ENCODE measurements at places on chromosomes 5 and 9. TPM values are rescaled to one million over a fixed set of nuclear protein-coding genes. Genes with fewer than 3 reads are reported as not detected.

- DNase-seq: no peak
Measured at GRCh38 chr9:82331079-82331478, 342.5 kb downstream of the SPATA31D1 start.

- no peak for DNase-seq
Measured at GRCh38 chr5:64587370-64587769, 81.6 kb downstream of the RGS7BP start.

The CCDC180 gene
- total RNA-seq: 2.8 TPM

DNA sequence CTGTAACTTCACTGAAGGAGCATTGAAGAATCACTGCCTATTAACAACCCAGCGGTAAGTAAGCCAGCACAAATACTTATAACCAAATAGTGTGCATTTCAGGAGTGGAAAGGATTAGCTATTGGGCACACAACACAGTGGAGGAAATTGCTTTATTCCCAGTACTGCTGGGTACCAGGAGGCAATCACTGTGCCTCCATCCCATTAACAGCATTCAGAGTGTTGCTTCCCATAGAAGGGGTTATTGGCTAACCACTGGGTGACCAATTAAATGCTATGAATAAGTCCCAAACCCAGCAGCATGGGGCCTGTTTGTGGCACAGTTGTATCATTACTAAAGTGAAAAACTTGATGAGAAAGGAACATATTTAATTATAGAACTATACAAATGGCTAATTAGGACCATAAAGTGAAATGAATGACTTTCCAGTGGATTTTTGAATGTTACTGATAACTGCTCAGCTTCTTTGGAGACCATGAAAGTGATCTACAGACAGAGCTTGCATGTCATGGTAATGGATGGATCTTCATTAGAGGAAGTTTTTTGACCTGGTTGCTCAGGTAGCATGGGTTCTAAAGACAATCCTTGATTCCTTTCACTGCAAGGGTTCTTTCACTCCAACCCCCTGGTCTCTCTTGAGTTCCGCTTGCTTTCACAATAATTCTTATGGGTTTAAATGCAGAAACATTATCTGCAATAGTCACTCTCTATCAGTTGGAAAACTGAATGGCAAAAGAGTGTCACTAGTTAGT, 413.3 kb upstream of the RORB start:
- DNase-seq: no peak

The ARSK gene
- 3.2 TPM for total RNA-seq

- no peak for DNase-seq
Measured at GRCh38 chr5:167317884-167318283, 973.6 kb upstream of the WWC1 start.

DNA sequence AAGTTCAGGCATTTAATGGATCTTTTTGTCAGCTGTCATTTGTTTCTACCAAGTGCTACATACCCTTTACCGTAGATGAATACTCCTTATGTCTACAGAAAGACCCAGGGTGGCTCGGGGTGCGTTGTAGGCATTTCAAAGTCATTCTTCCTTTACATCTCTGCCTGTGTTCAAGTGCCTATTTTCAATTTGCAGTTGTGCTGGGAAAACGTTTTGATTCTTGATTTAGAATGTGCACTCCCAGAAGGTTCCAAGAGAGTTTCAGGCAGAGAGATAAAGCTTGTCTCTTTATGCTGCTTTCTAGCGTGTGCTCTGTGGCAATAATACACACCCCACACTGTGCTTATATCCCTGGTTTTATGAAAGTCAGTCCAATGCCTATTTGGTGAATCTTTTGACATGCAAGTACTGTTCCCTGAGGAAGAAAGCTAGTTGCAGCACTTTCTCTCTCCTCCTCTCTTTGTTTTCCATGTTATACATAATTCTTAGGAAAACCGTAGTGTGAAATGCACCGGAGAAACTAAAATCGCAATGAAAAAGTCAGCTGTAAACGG, 828.1 kb upstream of the ZNF608 start:
- no peak for DNase-seq

The TMC1 gene
- total RNA-seq: 0.48 TPM

- DNase-seq: no peak
Measured at GRCh38 chr9:76643399-76644117, 120.7 kb upstream of the PCA3 start.

All from mesenteric fat pad (tissue), 1 donor.